ENCODE measurements at places on chromosomes 6 and 20.

DNA sequence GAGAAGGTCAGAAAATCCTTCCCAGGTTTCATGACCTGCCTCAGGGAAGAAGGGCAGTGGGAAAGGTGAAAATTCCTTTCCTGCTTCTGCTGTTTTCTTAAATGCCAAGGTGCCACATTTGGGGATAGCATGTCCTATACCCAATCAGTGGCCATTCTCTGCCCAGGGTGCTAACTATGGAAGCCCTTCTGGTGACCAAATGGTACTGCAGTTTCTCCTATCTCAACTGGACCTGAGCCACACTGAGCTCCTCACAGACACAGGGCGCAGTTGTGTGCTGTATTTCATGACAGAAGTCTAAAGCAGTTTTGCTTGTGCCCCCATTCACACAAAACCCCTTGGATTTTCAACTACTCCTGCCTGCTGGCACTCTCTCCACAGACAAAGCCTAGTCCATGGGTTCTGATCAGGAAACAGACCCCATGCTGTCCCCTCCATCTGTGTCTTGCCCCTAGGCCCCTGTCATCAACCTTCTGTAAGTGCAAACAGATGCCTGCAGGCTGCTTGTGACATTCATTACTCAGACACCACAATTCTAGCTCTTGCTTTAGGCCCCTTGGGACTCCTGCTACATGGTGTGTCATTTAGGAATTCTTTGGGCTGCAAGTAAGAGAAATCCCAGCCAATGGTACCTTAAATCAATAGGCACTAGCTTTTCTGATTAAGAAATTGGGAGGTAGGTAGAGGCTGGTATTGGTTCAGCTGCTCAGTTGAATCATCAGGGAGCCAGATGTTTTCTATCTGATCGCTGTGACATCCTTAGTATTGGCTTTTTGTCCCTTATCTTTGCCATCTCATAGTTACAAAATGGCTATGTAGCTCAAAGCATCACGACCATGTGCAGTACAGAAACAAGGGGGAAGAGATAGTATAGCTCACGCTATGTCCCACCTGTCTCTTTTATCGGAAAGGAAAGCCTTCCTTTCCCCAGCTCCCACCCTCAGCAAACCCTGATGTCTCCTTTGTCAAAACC, 147.8 kb downstream of the CD83 start:
- DNase-seq, result no peak

- no peak for DNase-seq
Measured at GRCh38 chr6:6351511-6352025, 31.1 kb upstream of the F13A1 start.

DNA sequence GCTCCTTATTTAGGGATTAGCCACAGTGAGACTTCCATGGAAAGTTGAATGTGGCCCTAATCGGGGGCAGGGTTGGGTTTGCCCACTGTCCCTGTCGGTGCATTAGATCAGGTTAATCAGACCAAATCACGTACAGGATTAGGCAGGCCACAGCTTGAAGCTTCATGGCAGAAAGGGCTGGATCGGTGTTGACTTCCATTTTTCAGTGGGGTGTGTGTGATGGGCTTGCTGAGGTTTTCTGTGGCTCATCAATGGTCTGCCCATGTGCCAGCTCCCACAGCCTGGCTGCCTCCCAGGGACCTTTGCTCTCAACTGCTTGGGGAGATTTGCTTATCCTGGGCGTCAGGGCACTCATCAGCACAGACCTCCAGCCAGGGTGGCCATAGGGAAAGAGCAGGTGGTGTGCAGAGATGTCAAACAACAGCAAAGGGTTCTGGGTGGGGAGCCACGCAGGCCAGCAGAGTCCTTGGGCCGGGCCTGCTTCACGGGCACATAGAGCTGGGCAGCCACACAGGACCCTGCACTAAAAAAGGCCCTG, 130.7 kb downstream of the TFAP2C start:
- DNase-seq, result no peak

- no peak for DNase-seq
Measured at GRCh38 chr20:288956-289692, 1.4 kb downstream of the C20orf96 start.

- DNase-seq, result no peak
Measured at GRCh38 chr20:21534886-21535285, 21.0 kb upstream of the NKX2-2 start.

GRCh38 chr6:54706391-54706790, 140.2 kb upstream of the FAM83B start:
- no peak for DNase-seq
